ENCODE measurements at places on chromosomes 5 and 9.

DNA sequence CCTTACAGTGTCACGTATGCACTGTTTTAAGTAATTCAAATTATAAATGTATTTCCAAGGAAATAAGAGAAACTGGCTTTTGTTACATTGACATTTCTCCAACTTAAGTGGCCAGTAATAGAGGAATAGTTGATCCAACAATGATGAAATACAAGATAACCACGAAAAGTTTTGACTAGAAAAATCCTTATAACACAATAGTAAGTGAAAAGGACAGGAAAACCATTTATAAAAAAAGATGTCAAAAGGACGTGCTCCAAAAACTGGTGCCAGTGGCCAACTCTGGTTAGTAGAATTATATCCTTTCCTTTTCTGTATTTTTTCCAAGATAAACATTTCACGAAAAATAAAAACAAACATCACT, 210.9 kb downstream of the GAPVD1 start:
- DNase-seq: no peak

GRCh38 chr5:100694100-100694499, 158.9 kb downstream of the FAM174A start:
- no peak for DNase-seq

GRCh38 chr5:9716838-9717281, 86.7 kb upstream of the TAS2R1 start:
- DNase-seq: no peak

- DNase-seq: no peak
Observed at GRCh38 chr5:137119321-137119720, 379.8 kb downstream of the SPOCK1 start.
